Stimulated activated CD4-positive, alpha-beta T cell treated with anti-CD3 and anti-CD28 coated beads, Interleukin-1b, Interleukin-23, amount 100 ng/mL, for 4 hours (primary cell): ENCODE measurements at places on chromosomes 4 and X.

DNA sequence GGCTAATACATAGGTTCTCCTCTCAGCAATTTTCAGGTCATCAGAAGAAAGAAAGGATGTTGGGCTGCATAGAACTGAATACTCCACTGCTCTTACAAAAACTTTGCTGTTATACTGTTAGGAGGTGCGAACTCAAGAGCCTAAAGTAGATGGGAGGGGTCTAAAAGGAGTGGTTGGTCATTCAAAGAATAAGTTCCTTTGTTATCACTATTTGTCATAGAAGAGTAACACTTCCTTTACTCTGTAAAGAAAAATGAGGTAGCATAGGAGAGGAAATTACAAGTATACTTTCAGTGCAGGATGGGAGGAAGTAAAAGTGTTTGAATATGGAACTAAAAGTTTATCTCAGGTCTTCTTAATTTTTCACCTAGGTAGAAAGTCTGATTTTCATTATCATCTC, 61.5 kb downstream of the CCNI start:
- DNase-seq, result no peak

- DNase-seq, result no peak
Measured at GRCh38 chrX:132843363-132843762, 115.1 kb downstream of the HS6ST2 start.

GRCh38 chr4:176320976-176321361, 1.2 kb downstream of the SPCS3 start:
- DNase-seq, result no peak

- no peak for DNase-seq
Measured at GRCh38 chr4:86296865-86297264, 63.0 kb downstream of the MAPK10 start.

DNA sequence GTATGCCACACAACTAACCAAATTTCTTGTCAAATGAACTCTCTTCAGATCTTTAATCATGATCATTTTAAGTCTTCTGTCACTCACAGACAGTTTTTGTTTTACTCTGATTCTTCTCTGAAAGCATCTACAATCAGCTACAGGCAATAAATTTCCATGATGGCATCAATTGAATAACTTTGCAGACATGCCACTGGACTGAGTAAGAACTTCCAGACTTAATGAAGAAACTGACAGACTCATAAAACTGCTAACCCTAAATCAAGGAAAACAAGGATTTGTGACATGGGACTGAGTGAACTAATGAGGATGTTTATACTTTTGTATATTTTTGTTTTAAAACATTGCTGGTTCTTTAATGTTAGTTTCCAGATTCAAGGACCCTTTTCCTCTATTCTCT, 5.5 kb upstream of the PPP1R2C start:
- no peak for DNase-seq
